ENCODE measurements at places on chromosomes 16 and 17.

DNA sequence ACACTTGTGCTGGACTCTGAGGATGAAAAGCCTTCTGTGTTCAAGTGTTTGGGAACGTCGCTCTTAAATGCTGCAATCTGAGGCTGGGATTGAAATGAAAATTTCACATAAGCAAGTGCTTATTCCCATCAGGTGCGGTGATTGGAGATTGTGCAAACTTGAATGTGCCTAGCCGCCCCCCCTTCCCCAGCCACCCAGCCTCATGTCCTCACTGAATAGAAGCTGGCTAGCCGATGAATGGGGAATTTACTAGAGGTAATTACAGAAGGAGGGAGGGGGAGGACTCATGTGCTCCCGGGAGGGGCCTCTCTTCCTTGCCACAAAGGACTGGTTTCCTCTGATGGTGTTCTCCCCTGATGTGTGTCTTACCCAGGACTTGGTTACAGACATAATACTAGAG, 544.8 kb upstream of the EEF2KMT start:
- DNase-seq, result no peak

DNA sequence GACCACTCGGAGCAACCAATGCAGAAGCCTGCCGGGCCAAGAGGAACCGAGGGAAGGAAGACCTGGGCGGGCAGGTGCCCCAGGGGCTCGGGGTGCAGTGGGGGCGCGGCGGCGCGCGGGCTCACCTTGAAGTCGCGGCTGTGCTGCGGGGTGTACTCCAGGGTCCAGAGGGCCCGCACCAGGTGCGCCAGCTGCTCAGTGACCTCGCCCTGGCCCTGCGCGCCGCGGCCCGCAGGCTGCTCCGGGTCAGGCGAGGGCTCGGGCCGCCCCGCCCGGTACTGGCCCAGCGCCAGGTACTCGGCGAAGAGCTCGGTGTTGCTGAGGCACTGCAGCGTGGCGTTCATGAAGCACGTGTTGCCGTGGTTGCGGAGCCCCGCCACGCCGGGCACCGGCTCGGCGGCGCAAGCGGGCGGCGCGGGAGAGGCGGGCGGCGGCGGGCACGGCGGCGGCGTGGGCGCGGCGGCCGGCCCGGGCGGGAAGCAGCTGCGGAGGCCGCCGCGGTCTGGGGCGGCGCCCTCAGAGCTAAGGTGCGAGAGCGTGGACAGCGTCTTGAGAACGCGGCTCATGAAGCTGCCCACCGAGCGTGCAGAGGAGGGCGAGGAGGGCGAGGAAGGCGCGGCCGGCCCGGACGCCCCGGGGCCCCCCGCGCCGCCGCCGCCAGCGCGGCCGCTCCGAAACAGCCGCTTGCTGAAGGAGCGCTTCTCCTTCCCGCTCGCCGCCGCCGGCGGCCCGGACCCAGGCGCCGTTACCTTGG, 562 bp downstream of the USP31 start:
- DNase-seq, result peak; percentile 26

DNA sequence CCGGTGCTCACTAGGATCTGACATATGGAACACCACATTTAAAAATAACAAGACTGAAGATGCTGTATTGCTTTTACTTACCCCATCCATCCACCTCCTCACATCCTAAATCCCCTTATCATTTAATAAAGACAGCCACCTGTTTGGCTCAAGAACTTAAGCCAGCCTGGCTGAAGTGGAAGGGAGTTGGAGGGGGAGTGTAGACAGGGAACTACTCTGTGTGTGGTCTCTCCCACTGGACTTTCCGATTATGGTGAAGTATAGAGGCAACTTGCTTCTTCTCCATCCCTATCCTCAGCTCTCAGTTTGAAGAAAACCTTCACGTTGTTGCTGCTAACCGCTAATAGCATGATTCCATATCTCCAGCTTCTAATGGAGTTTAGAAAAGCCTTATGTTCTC, 313.4 kb downstream of the CDH11 start:
- DNase-seq, result no peak

GRCh38 chr17:76414334-76415295, 30.2 kb downstream of the SPHK1 start:
- no peak for DNase-seq

DNA sequence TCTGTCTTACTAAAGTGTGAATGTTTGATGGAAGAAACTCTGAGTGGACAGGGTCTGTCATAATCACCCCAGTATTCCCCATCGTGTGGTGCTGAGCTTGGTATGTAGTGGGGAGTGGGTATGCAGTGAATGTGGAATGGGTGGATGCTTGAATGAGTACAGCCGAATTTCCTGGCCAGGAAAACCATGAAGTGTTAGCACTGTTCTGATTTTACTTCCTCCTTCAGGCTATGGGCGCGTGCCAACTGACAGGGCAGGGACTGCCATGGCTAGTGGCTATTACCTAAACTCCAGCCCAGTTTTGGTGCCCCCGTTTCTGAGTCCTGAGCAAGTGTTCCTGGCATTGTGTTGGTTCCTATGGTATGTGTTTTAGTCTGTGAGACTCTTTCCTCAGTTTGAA, 48.6 kb downstream of the PRKCA start:
- no peak for DNase-seq

DNA sequence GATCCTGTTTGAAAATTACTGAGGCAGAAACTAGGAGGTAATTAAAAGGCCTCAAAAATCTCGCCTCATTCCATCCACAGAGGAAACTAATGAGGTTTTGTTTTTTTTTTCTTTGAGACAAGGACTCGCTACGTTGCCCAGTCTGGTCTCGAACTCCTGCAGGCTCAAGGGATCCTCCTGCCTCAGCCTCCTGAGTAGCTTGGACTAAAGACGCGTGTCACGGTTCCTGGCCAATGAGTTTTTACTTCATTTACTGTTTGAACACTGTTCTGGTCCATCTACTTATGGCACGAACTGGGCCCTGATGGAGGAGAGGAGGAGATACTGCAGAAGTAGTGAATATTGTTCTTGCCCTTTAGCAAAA, 600 bp upstream of the BLTP2 start:
- no peak for DNase-seq

GRCh38 chr16:12459391-12460063, 344.2 kb downstream of the CPPED1 start:
- DNase-seq, result no peak

GRCh38 chr17:11899537-11899942, 97.7 kb downstream of the ZNF18 start:
- no peak for DNase-seq

DNA sequence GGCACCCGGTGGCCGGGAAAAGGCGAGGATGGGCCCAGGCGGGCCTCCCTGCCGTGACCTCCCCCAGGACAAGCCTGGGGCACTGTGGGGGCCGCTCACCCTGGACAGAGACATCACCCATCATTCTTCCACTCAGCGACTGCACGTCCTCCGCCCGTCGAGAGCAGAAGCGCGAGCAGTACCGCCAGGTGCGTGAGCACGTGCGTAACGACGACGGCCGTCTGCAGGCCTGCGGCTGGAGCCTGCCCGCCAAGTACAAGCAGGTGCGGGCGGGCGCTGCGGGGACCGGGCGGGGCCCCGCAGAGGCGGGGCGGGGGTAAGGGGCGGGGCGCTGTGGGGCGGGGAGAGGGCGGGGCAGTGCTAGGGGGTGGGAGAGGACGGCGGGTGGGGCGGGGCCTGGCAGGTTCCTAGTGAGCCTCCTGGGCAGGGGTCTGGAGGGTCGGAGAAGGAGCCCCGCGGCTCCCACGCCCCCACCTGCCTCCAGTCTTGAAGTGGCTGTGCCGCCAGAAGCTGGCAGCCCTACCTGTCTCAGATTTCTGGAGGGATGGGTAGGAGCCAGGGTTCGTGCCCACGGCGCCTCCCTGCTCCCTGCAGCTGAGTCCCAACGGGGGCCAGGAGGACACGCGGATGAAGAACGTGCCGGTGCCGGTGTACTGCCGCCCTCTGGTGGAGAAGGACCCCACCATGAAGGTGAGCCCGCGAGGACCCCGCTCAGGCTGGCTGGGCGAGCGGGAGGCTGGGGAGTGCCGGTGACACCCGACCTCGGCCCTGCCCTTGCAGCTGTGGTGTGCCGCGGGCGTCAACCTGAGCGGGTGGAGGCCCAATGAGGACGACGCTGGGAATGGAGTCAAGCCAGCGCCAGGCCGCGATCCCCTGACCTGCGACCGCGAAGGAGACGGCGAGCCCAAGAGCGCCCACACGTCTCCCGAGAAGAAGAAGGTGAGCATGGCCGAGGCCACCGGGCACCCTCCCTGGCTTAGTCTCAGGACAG, 7.5 kb downstream of the NME3 start:
- DNase-seq, result no peak

- no peak for DNase-seq
Measured at GRCh38 chr16:72665701-72666100, 382.2 kb downstream of the ZFHX3 start.

DNA sequence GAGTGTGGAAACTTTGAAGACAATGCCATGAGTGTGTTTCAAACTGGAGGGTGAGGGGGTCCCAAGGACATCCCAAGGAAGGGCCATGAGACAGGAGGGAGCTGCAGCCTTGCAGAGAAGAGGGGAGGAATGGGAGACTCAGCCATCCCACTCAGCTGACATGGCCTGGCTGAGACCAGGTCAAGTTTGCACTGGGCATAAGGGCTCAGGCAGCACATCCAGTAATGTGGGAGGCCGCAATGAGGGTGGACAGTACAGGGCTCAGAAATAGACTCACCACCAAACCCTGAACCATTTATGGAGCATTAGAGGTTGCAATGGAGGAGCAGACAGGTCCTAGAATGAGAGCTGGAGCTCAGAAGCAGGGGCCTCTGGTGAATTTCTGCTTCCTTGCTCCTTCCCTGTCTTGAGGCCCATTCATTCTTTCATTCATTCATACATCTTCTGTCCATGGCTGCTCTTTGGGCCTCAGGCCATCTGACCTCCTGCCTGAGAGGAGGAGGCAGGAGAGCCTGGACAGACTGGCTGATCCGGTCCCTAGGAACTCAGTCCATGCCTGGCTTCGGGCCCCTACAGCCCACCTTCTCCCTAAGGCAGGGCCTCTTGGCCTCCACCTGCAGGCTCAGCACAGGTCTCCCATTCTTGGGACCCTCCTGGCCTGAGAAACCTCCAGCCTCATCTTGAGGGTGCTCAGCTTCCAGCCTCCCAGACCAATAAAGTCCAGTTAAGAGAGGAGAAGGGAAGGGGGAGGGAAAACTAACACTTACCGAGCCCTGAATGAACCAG, 70.5 kb upstream of the CDH5 start:
- no peak for DNase-seq

DNA sequence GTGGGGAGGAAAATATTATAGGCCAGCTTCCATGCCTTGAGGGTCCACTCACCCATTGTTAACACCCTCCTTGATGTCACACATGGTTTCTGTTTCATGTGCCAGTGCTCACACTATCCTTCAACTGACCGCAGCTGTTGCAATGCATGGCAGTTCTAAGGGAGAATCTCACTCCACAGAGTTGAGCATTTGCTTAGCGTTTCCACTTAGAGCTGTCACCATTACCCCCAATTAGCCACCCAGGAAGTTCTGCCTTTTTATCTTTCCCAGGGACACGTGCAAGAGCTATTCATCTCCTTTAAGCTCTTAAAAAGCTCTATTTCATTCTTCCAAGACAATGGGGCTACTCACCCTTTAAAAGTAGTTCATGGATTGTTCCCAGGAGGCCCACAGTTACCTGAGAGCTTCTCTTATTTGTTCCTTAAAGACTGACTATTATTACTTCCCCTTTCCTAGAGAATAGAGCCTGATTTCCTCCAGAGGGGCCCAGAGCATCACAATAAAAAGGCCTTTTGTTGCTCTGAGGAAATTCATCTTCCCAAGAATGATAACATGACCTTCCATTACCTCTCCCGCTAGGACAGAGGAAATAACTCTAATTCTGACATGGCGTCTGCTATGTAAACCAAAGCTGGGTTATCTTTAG, 126.8 kb downstream of the CACNG3 start:
- no peak for DNase-seq

DNA sequence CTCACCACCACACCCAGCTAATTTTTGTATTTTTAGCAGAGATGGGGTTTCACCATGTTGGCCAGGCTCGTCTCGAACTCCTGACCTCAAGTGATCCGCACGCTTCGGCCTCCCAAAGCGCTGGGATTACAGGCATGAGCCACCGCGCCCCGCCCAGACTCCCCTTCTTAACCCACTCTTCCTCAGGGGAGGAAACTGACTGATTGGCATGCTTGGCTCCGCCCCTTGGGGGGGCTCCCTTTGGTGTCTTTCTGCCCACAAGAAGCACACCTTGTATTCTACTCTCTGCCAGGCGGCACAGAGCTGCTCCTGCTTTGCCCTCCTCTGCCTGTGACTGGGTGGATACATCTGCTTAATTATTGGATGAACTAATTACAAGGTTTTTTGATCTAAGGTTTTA, 4.7 kb upstream of the ASGR2 start:
- no peak for DNase-seq

GRCh38 chr16:8099586-8099985, 490.7 kb downstream of the TMEM114 start:
- DNase-seq, result no peak

DNA sequence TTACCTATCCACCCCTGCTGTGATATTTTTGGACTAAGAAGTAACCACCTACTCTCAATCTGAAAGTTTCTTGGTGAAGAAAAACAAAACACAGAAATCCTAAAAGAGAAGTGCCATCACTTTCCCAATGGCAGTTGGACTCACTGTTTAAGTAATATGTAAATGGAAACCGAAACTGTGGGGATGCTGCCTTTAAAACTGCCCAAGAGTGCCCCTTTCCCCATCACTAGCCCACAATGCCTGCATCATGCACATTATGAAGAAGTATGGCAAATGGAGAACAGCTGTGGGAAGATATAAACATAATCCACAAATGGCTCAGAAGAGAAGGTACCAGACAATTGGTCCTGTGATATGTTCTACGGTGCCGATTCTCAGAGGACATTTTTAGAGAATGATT, 33.5 kb upstream of the SLC6A2 start:
- no peak for DNase-seq

GRCh38 chr17:42414704-42415409, 8.2 kb downstream of the CAVIN1 start:
- no peak for DNase-seq

GRCh38 chr17:13353590-13353989, 248.1 kb downstream of the HS3ST3A1 start:
- no peak for DNase-seq

GRCh38 chr17:27206447-27206846, 87.5 kb upstream of the WSB1 start:
- no peak for DNase-seq

DNA sequence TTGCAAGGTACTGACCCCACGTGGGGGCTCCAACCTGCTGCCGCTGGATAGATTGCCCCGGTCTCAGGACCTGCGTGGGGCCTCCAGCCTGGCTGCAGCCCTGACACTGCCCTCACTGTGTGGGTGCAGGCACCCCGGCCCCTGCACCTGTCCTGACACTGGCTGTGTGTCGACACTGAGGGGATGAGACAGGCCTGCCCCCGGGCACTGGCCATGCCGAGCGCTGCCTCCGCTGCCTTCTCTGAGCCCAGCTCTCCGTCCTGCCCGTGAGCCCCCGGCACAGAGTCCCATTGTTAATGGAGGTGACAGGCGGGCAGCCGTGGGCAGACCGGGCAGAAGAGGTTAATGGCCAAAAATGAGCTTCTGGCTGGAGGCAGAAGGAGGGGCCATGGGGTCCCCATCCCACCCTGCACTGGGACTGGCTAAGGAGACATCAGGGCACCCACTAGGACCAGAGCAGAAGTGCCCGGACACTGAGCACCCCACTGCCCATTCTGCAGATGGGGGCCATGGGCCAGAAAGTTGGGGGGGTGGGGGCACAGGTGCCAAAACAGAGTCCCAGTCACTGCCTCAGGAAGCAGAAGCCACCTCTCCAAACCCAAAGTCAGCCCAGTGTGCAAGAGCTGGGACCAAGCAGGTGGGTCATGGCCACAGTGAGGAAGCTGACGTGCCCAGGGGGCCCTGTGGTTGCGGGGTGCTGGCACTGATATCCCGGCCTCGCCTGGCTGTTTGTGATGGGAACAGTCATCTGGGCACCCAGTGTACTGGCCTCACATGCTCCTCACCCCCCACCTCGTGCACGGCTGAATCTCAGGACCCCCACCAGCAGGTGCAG, 2.5 kb upstream of the PRR35 start:
- no peak for DNase-seq

GRCh38 chr17:63419949-63420867, 25.9 kb downstream of the CYB561 start:
- DNase-seq, result no peak

Data from stimulated activated CD8-positive, alpha-beta memory T cell treated with anti-CD3 and anti-CD28 coated beads, Interleukin-15, amount 100 ng/mL, for 4 hours (primary cell).